LHCN-M2 (cell line): ENCODE measurements at places on chromosomes 12 and 14. TPM values are rescaled to one million over a fixed set of nuclear protein-coding genes. Genes with fewer than 3 reads are reported as not detected.

DNA sequence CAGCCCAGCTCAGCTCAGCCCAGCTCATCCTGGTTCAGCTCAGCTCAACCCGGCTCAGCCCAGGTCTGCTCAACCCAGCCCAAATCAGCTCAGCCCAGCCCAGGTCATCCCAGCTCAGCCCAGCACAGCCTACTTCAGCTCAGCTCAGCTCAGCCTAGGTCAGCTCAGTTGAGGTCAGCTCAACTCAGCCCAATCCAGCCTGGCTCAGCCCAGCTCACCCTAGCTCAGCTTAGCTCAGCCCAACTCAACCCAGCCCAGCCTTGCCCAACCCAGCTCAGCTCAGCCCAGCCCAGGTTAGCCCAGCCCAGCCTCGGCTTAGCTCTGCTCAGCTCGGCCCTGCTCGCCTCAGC, 332.3 kb downstream of the TMEM121 start:
- no peak for DNase-seq

GRCh38 chr12:107525063-107525718, 160.4 kb upstream of the PWP1 start:
- DNase-seq: no peak

SLCO1B1 gene
- not detected in 2 replicates for total RNA-seq

AQP2 gene
- total RNA-seq: not detected in 2 replicates

ADAM21 gene
- total RNA-seq: 1.3 and 1.7 TPM in 2 replicates
